ENCODE measurements at places on chromosomes 2 and 18.

GRCh38 chr18:74436158-74436769, 20.8 kb downstream of the DIPK1C start:
- DNase-seq = no peak
- H3K27me3 ChIP-seq = peaks cover 13% of the 10 kb centered on the region
- no peaks in the 10 kb centered on the region for H3K4me1 ChIP-seq
- no peak overlapping the region for H3K4me3 ChIP-seq

DNA sequence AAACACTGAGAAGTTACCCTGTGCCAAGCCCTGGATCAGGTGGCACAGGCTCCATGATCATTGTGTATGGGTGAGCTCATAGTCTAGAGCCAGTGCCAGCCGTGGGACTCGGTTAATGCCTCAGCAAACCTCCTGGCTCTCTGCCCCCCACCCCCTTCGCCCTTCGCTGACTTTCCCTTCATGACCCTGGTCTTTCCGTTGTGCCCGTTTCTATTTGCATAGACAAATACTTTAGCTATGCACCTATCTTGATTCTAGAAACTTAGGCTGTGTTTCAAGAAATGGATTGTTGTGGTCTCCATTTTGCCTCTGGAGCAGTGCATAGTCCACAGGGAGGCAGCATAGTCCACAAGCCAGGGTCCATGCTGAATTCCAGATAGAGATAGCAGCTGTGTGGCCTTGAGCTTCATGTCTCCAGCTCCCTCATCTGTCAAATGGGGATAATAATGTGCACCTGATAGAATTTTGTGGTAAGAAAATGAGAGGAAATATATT, 44.8 kb upstream of the KDM3A start:
- no peak for DNase-seq
- peaks cover 13% of the 10 kb centered on the region for H3K4me1 ChIP-seq
- H3K27ac ChIP-seq = no peak overlapping the region

GRCh38 chr2:11571170-11571569, 37.3 kb downstream of the GREB1 start:
- H3K27me3 ChIP-seq = no peaks in the 10 kb centered on the region
- H3K36me3 ChIP-seq = no peaks in the 10 kb centered on the region
- no peak overlapping the region for H3K4me3 ChIP-seq
- no peaks in the 10 kb centered on the region for H3K4me1 ChIP-seq

DNA sequence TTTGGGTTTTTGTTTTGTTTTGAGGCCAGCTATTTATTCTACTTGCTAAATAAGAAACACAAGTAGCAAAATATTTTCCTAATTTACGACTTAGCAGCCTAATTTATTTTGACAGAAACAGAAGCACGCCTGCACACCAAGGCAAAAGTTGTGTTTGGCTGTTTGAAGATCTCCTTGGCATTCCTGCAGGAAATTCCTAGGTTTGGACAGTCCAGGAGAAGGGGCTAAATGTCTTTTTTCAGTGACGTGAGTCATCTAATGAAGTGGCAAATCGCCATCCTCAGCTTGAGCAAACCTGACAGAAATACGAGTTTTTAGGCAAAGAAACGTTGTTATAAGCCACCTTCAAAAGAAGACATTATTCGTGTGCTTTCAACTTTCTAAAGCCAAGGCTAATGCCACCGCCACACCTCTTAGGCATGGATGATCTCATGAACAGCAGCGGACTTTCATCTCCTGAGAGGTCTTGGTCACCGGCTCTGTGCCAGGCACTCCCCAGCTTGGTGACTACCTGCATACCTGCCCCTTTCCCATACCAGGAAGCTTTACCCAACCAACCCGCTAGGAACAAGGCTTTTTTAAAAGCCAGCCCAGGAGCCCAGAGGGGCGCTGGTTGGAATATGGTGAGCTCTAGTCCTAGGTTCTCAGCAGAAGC, 30.9 kb downstream of the STK39 start:
- H3K36me3 ChIP-seq = peaks cover 15% of the 10 kb centered on the region
- H3K27me3 ChIP-seq = no peaks in the 10 kb centered on the region
- no peak for DNase-seq
- no peak overlapping the region for H3K4me3 ChIP-seq
- H3K4me1 ChIP-seq = peaks cover 23% of the 10 kb centered on the region
- H3K27ac ChIP-seq = no peak overlapping the region

- no peak overlapping the region for H3K27ac ChIP-seq
- no peak overlapping the region for H3K4me3 ChIP-seq
- no peak for DNase-seq
Measured at GRCh38 chr2:55732854-55733253, 39.2 kb upstream of the PNPT1 start.
